ENCODE measurements at places on chromosomes 5 and 9. TPM values are rescaled to one million over a fixed set of nuclear protein-coding genes. Genes with fewer than 3 reads are reported as not detected.

ESM1 gene
- total RNA-seq = 2.3 TPM

ASS1 gene
- total RNA-seq = 49.4 TPM

DND1 gene
- total RNA-seq = 0.69 TPM

HSDL2 gene
- 27.9 TPM for total RNA-seq

DMGDH gene
- total RNA-seq = 3.7 TPM

TMEM232 gene
- total RNA-seq = 39.9 TPM

SLC34A1 gene
- not detected for total RNA-seq

RC3H2 gene
- 98.5 TPM for total RNA-seq

SHROOM1 gene
- total RNA-seq = 2.3 TPM

SPATA31A3 gene
- total RNA-seq = not detected

PRDM9 gene
- total RNA-seq = not detected

RANBP6 gene
- total RNA-seq = 87.7 TPM

CD72 gene
- total RNA-seq = 0.46 TPM

IGFBPL1 gene
- 38.3 TPM for total RNA-seq

SLC31A2 gene
- 4.8 TPM for total RNA-seq

TRIM7 gene
- total RNA-seq = 1.6 TPM

PCDHGB1 gene
- 10.4 TPM for total RNA-seq

MEF2C gene
- 104 TPM for total RNA-seq

AP3S1 gene
- 152 TPM for total RNA-seq

LHX3 gene
- total RNA-seq = not detected

BNIP1 gene
- total RNA-seq = 17.8 TPM

CDH10 gene
- 48.2 TPM for total RNA-seq

ADAMTS2 gene
- 6.9 TPM for total RNA-seq

MSX2 gene
- 0.69 TPM for total RNA-seq

TRIP13 gene
- 8.8 TPM for total RNA-seq

UBAP1 gene
- 36.7 TPM for total RNA-seq

PAIP1 gene
- total RNA-seq = 150 TPM

SLC34A3 gene
- total RNA-seq = not detected

ARHGEF37 gene
- total RNA-seq = 3.0 TPM

TRPM3 gene
- 36.4 TPM for total RNA-seq

ACOT12 gene
- 5.1 TPM for total RNA-seq

OTP gene
- total RNA-seq = 3.2 TPM

CD14 gene
- 12.9 TPM for total RNA-seq

DMRT3 gene
- total RNA-seq = not detected

KIAA1958 gene
- total RNA-seq = 17.1 TPM

NUTM2G gene
- total RNA-seq = not detected

SLCO4C1 gene
- 0.92 TPM for total RNA-seq

ZNF454 gene
- 10.6 TPM for total RNA-seq

IL4 gene
- total RNA-seq = not detected

PCDHB2 gene
- 12.7 TPM for total RNA-seq

SPINK13 gene
- total RNA-seq = not detected

CCDC127 gene
- total RNA-seq = 7.8 TPM

OLFM1 gene
- total RNA-seq = 347 TPM

MOB3B gene
- total RNA-seq = 9.0 TPM

KCTD16 gene
- total RNA-seq = 51.0 TPM

NCS1 gene
- total RNA-seq = 259 TPM

RANBP17 gene
- total RNA-seq = 189 TPM

FRMD3 gene
- 26.5 TPM for total RNA-seq

IFNK gene
- not detected for total RNA-seq
